ENCODE measurements at places on chromosomes 16 and 17.

GRCh38 chr16:14280541-14280940, 209.4 kb downstream of the MRTFB start:
- no peak for DNase-seq

DNA sequence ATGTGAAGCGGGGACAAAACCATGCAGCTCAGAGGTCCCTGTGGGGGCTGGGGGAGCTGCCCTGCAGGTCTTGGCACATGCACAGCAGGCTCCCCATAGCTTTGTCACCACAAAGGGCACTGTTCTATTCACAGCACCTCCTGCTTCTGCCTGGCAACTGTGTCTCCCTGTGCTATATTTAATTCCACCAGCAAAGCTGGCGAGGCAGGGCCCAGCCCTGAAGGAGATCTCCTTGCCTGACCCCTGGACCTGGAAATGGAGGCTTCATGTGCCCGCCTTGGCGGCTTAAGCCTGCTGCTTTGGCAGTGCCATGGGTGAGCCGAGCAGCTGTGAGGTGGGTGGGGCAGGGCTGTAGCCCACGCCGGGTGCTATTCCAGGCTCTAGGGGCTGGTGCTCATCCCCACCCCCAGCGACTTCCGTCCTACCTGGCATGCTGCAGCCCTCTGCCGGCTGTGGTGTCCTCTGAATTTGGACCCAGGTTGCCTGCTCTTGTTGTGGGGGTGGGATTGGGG, 6.8 kb downstream of the LDHD start:
- no peak for DNase-seq

- no peak for DNase-seq
Observed at GRCh38 chr17:82486231-82487094, 27.9 kb downstream of the NARF start.

GRCh38 chr16:86477642-86478041, 32.7 kb upstream of the FOXF1 start:
- no peak for DNase-seq

GRCh38 chr17:44556166-44556831, 985 bp upstream of the FZD2 start:
- DNase-seq, result peak; percentile 9

GRCh38 chr17:63458478-63458877, 12.4 kb upstream of the CYB561 start:
- DNase-seq, result no peak

DNA sequence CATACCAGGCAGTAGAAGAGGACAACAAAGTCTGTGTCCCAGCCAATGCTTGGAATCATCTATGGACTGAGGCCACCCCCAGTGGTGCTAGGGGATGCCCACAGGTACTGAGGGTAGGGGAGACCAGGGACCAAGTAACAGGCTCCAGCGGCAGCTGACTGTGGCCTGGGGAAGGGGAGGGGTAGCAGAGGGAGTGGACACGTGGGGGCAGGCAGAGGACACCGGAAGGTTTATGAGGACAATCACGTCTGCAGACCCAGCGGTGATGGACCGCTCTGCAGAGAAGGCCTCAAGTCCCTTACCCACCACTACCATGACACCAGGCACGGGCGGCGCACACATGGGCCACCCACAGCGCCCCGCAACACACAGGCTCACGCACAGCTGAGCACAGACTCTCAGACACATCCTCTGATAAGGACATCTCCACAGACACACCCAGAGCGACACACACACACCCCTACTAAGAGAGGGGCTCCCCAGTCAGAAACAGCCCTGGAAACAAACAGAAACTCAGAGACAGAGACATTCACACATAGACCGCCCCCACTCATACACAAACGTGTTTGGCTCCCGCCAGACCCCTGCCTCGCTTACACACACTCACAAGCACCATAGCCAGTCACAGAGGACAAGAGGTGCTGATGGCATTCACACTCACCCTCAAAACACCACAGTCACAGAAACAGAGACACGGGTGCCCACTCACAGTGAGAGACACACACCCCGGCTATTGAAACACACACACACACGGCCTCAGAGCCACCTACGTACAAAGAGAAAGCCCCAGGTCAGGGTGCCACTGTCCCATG, 35.8 kb downstream of the SRCIN1 start:
- DNase-seq, result no peak

DNA sequence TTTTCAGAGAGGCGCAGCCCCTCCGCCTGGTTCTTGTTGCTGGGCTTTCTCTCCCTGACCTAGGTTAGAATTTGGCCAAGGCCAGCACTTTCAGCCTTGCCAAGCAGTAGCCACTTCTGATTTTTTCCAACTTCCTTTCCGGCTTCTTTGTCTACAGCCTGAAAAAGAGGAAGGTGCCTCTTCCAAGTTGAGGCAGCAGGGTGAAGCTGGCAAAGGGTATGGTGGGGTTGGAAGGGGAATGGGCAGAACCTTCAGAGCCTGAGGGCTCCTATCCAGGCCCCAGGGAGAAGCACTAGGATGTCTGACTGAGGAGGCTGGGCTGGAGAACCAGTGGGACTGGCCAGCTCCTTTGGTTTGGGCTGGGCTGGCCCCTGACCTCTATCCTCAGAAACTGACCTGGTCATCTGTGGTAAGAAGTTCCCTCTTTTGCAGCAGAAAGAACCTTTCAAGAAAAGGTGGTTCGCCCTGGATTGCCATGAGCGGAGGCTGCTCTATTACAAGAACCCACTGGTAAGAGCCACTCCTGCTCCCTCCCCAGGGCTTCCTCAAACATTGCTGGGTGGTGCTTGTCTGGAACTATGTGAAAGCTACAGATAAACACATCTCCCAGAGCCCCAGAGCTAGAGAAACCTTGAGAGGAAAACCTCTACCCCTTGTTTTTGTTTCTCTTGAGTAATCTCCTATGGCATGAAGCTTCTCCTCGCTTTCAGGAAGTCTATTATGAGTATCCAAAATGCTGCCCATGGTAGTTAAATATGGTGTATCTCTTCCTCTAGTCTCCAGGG, 16.6 kb upstream of the RNF135 start:
- no peak for DNase-seq

- DNase-seq, result no peak
Observed at GRCh38 chr16:81210807-81211206, 27.7 kb upstream of the BCO1 start.

DNA sequence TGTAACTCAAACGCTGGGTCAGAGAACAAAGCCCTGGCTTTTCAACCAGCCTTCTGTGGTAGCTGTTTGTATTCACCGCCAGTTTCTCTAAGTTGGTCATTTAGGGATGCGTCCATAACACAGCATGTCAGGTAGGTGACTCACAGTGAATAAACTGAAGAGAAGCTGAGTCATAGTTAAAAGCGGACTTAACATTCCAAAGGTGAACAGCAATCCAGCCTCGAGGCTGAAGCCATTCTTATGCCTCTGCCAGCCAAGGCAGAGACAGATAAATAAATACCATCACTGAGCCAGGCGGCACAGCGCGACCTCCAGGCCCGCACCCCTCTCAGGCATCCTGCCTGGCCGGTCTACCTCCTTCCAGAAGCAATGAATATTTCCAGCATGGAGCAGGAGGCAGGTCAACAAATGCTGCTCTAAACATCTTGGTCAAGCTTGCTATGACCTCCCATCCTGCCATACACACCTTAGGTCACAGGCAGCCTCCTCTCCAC, 12.4 kb upstream of the CACNG4 start:
- no peak for DNase-seq

DNA sequence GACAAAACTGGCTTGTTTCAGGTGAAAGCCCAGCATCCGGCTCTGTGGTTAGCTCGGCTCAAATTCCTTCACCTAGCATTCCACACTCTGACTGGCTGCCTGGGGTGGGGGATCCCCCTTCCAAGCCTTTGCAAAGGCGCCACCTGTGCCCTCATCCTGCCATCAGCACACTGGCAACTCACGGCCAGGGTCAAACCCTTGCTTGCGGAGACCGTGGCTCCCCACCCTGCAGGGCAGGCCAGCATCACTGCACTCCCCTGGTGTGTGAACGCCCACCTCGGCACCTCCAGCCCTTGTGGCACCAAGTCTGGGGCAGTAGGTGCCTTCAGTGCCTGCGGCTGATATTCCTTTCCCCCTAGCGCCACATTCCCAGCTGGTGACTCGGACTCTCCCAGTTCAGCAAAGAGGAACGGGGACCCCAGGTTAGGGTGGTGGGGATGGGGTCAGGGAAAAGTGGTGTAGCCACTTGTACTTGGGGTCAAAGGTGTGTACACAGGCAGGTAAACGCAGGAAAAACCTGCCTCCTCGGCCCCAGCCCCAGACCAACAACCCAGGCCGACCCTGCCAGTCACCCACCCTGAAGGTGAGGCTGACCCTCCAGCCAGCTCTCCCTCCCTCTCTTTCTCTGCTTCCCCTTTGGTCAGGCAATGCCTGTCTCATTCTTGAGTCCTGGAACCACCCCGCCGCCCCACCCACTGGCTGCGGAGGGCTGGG, 1.1 kb downstream of the FLII start:
- peak; percentile 34 for DNase-seq

DNA sequence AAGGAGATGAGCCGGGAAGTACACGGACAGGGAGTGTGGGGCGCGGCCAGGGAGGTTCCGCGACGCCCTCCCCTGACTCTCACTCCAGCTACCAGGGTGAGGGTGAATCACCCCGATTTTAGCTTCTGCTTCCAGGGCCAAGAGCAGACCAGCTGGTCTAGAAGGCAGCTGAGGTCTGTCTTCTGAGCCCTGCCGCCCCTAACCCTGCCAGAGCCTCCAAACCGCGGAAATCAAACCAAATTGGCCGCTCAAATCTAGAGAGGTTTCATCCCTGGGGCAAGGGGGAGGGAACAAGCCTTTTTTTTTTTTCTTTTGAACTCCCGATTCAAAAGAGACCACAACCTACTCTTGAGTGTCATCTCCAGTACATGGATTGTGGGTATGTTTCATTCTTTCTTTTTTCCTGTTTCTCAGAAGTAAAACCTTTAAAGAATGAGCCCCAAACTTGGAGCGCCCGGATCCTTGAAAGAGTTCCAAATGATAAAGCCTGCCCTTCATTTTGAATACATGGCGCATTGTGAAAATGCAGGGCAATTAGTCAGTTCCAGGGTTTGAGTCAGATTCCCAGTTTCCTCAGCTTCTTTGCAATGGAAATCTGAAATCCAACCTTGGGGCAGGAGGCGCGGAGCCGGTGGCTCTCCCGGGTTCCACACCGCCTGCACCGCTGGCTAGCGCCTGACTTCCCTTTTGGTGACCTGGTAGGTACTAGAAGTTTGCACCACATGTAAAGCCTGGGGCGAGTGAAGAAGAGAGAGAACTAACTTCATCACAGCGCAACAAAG, 16.5 kb upstream of the ZFHX3 start:
- no peak for DNase-seq

DNA sequence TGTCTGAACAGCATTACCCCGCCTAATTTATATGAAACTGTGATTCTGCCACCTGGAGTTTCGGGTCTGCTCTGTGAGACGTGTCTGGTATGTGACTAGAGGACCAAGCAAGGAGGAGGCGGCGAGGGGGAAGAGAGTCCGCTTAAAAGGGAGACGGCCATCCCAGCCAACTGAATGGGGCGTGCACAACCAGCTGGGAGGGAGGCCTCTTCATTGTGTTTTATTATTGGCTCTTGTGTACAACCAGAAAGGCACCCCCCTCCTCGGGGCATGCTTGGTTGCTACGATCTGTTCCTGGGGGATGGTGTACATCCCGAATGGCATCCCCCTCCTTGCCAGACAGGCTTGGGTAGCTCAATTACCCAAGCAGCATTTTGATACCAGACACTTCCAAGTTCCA, 384.5 kb upstream of the SALL1 start:
- no peak for DNase-seq

DNA sequence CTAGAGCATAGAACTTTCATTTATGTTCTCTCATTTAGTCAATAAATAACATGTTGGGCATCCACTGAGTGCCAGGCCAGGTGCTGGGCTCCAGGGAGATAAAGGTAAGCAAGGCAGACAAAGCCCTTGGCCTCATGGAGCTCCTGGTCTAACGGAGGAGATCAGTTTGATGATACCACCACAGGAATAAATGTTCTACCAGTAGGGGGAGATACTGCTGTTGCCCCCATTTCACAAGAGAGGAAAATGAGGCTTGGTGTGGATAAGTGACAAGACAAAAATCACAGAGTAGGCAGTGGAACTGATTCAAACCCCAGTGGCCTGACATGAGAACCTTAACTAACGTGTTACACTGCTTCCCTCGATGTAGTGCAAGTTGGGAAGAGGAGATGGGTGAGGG, 80.4 kb upstream of the ERCC4 start:
- no peak for DNase-seq

GRCh38 chr17:73697872-73698271, 53.6 kb upstream of the SDK2 start:
- DNase-seq, result no peak

GRCh38 chr17:35973333-35974260, 7.7 kb downstream of the CCL16 start:
- no peak for DNase-seq

- DNase-seq, result no peak
Observed at GRCh38 chr17:80868022-80868609, 123.5 kb upstream of the CHMP6 start.

- no peak for DNase-seq
Observed at GRCh38 chr17:75521951-75522727, 3.4 kb upstream of the LLGL2 start.

- no peak for DNase-seq
Observed at GRCh38 chr16:53768167-53768566, 64.2 kb downstream of the FTO start.

- no peak for DNase-seq
Observed at GRCh38 chr17:41731836-41732235, 2.6 kb downstream of the HAP1 start.

GRCh38 chr17:76585649-76586593, at the start of gene ST6GALNAC2:
Gene ST6GALNAC2 (minus strand): TSS chr17:76585860. CDS start chr17:76585808, 52 bp downstream.
- peak; percentile 46 for DNase-seq

DNA sequence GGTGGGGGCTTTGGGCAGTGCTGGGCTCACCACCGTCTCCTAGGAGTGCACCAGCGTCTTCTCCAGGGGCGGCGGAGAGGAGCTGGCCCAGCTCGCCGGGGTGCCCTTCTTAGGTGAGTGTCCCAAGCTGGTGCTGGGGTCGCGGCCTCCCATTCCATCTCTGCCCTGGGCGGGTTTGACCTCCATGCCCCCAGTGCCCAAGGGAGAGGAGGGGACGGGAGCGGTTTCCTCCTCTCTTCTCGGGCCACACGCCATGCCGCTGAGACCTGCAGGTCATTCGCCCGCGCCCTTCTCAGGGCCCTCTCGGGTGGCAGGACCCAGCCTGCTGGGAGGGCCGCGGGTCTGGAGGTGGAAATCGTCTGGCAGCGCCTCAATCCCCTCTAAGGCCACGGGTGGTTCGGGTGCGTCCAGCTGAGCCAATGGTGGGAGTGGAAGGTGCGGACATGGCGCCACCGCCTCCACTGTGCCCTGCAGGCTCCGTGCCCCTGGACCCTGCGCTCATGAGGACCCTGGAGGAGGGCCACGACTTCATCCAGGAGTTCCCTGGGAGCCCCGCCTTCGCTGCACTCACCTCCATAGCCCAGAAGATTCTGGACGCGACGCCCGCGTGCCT, 5.3 kb downstream of the IGFALS start:
- no peak for DNase-seq

DNA sequence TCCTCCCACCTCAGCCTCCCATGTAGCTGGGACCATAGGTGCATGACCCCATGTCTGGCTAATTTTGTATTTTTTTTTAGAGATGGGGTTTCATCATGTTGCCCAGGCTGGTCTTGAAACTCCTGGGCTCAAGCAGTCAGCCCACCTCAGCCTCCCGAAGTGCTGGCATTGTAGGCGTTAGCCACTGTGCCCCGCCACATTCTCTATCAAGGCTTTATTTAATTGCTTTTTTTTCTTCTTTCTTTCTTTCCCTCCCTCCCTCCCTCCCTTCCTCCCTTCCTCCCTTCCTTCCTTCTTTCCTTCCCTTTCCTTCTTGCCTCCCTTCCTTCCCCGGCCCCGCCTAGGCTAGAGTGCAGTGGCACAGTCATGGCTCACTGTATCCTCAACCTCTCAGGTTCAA, 23.7 kb downstream of the RSPRY1 start:
- no peak for DNase-seq

Measured in activated naive CD8-positive, alpha-beta T cell treated with anti-CD3 and anti-CD28 coated beads, Interleukin-2, amount 50 U/mL, for 24 hours (primary cell).